ENCODE measurements at places on chromosomes 13 and 19.

DNA sequence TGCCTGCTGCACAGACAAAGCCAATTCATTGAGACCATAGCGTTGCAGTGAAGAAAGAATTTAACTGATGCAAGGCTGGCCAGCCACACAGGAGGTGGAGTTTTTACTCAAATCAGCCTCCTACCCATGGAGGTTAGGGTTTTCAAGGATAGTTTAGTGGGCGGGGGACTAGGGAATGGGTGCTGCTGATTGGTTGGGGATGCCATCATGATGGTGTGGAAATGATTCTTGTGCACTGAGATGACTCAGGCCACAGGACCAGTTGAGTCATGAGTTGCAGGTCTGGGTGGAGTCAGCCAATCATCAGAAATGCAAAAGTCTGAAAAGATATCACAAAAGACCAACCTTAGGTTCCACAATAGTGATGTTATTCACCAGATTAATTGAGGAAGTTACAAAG, 359.6 kb downstream of the FOXO1 start:
- DNase-seq = no peak

GRCh38 chr13:44098559-44098958, 218.9 kb downstream of the LACC1 start:
- DNase-seq = no peak

DNA sequence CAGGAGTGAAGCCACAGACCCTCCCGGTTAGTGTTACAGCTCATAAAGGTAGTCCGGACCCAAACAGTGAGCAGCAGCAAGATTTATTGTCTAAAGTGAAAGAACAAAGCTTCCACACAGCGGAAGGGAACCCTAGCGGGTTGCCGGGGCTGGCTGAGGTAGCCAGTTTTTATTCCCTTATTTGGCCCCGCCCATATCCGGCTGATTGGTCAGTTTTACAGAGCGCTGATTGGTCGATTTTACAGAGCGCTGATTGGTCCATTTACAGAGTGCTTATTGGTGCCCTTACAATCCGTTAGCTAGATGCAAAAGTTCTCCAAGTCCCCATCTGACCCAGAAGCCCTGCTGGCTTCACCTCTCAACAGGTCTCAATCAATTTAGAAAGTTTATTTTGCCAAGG, 126.0 kb upstream of the RFC3 start:
- DNase-seq = no peak

GRCh38 chr19:17475541-17476115, 5.3 kb downstream of the SLC27A1 start:
- DNase-seq = no peak
